ENCODE measurements at places on chromosomes 11 and 22. TPM values are rescaled to one million over a fixed set of nuclear protein-coding genes. Genes with fewer than 3 reads are reported as not detected.
A peak's percentile ranks its signal among the peaks of the same experiment; 100 is the strongest.

The DENND6B gene
- 0.47 TPM for total RNA-seq

The MAPK8IP2 gene
- total RNA-seq: not detected

The ABTB2 gene
- total RNA-seq: 0.09 TPM

The IGSF9B gene
- total RNA-seq: not detected

The TPST2 gene
- total RNA-seq: 43.6 TPM

GRCh38 chr11:2708151-2708581 is 8.4 kb upstream of the KCNQ1OT1 start:
- no peak for DNase-seq

GRCh38 chr11:126361400-126361799 is 5.9 kb downstream of the ST3GAL4 start:
- DNase-seq: no peak

GRCh38 chr11:858053-858761 is 15.6 kb downstream of the TSPAN4 start:
- DNase-seq: no peak

DNA sequence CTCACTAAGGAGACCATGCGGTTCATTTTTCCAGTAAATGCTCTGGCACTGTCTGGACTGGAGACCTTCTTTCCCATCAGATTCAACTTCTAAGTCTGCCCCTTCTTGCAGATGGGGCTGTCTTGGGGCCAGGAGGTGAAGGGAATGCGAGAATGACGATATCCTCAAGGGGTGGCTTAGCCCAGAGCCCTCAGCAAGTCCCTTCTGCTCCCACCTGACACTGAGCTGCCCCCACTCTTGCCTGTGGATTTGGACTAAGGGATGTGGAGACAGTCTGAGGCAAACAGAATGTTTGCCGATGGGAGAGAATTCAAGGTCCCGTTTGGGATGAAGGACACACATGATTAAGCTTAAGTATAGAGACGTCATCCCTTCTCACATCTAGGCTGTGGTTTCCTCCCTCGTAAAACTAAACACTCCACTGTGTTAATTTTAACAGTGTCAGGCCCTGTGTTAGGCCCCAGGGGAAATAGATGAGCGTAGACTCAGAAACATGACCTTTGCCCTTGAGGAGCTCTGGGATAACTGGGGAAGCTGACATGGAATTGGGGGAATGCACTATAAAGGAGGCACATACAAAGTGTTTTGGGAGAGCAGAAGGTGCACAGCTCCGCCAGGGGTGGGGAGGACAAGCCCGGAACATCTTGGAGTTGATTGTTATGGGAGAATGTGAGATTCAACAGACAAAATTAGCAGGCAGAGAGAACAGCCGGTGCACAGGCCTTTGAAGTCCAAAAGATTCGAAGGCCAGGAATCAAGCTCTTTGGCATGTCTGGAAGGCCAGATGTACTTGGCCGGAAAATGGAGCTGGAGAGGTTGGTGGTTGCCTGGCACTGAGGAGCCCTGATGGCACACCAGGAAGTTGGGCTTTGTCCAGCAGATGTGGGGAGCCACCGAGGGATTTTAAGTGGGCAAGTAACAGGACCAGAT is 71.6 kb downstream of the ST3GAL4 start:
- no peak for DNase-seq

GRCh38 chr22:37147186-37147990 is 2.3 kb downstream of the IL2RB start:
- DNase-seq: no peak

DNA sequence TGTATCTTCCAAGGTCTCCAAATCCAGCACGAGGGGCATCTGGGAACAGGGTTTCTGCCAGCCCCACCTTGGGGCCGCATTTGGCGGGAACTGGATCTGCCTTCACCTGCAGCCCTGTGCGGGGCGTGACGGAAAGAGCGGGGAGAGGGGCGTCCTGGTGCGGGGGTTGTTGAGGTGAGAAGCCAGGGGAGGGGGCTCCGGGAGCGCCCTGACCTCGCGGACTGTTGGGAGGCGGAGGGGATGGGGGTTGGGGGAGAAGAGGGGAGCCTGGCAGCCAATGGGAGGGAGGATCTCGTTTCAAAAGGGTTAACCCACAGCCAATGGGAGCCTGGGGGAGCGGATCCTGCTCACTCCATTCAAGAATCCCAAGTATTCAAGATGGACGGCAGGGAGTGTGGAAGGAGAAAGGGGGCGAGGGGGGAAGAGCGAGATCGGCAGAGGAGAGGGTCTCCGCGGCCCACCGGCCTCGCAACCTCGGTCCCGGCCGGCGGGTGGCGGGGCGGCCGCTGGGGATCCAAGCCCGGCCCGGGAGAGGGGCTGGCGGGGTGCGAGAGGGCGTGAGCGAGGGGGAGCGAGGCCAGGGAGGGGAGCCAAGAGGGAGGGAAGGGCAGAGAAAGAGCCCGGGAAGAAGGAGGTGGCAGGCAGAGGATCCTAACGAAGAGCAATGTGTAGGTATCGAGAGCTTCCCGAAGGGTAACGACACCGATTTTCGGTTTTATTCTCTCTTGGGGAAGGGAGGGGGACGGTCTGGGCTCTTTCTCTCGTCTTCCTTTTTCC is 11.5 kb downstream of the YPEL4 start:
- DNase-seq: peak; percentile 74

- no peak for DNase-seq
These were observed 7.4 kb downstream of the ZP1 start for GRCh38 chr11:60874421-60875365.

GRCh38 chr11:131661132-131661531 is 290.7 kb downstream of the NTM start:
- no peak for DNase-seq

GRCh38 chr11:116170526-116171120 is 602.2 kb downstream of the BUD13 start:
- DNase-seq: no peak

DNA sequence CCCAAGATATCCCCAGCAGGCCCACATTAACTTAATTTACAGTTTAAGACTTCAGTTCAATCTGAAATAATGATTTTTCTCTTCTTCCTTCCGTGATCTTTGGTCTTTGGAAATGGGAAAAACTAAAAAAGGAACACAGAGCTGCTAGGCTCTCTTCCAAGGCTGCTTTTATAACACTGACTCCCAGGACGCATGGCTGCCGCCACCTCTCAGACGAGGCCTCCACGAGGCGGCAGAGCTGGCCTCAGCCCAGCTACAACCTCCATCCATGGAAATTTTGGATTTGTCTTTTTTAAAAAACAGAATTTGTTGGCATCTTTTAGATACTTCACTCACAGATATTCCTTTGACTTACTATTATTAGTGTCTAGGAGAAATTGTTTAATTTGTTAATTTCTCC is 385.5 kb upstream of the SYN3 start:
- DNase-seq: no peak

- no peak for DNase-seq
These were observed 89.7 kb downstream of the GRAMD1B start for GRCh38 chr11:123519797-123520193.

DNA sequence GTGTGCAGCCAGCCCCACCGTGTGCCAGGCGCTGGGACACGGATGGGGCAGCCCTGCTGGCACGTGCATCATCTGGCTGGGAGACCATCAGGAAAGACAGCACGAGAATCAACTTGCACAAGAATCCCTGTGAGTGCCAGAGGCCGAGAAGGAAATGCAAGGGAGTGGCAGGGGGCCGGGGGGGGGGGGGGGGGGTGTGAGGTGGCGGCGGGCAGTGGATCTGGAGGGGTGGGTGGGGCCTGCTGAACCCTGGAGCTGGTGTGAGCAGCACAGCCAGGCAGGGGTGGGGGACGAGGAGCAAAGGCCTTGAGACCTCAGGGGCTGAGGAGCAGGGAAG is 14.0 kb upstream of the FLRT1 start:
- DNase-seq: no peak
